ENCODE measurements at places on chromosomes 1 and 21. TPM values are rescaled to one million over a fixed set of nuclear protein-coding genes. Genes with fewer than 3 reads are reported as not detected.

- no peaks in the 10 kb centered on the region for H3K4me1 ChIP-seq
- H3K27me3 ChIP-seq: peaks cover 18% of the 10 kb centered on the region
- H3K4me3 ChIP-seq: no peak overlapping the region
- no peaks in the 10 kb centered on the region for H3K36me3 ChIP-seq
Observed at GRCh38 chr1:181676269-181676668, 193.0 kb downstream of the CACNA1E start.

The PIGC gene
- 127 TPM for polyA plus RNA-seq

The ZMYND12 gene
- polyA plus RNA-seq: 2.6 TPM

- H3K27ac ChIP-seq: no peak overlapping the region
- no peaks in the 10 kb centered on the region for H3K4me1 ChIP-seq
- H3K4me3 ChIP-seq: no peak overlapping the region
- H3K36me3 ChIP-seq: no peaks in the 10 kb centered on the region
Observed at GRCh38 chr1:178450871-178451270, 45.9 kb downstream of the CLEC20A start.

The WNT2B gene
- 0.59 TPM for polyA plus RNA-seq

The AIM2 gene
- 3.4 TPM for polyA plus RNA-seq

The SH2D1B gene
- polyA plus RNA-seq: 0.32 TPM

DNA sequence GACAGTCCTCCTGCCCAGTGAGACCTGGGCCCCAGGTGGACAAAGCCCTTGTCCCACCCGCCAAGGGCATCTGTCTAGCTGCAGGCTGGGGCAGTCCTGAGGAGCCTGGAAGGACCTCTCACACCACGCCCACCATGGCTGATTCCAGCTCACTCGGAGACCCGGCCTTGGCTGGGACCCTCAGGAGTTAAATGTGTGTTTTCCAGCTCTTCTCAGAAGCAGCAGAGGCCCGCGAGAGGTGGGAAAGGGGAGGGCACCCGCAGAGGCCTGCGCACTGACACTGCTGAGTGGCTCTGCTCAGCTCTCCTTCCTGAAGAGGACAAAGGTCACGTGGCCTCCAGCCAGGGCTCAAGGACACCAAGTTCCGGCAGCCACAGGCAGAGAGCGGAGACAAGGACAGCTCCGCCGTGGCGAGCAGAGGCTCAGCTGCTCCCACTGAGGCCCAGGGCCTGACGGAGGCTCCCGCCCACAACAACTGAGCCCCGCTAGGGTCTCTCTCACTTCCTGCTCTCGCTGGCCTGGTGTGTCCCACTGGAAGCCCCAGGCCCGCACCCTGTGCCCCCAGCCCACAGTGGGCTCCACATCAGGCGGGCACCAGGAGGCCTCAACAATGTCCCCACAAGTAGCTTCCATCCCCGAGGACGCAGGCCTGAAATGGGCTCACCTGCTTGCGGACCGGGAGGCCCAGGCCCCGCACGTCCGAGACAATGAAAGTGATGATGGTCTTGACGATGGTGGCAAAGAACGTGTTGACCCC is 16.9 kb downstream of the SLC19A1 start:
- no peak overlapping the region for H3K27ac ChIP-seq
- no peak overlapping the region for H3K4me3 ChIP-seq
- DNase-seq: no peak
- no peaks in the 10 kb centered on the region for H3K27me3 ChIP-seq
- H3K36me3 ChIP-seq: peaks cover 26% of the 10 kb centered on the region

DNA sequence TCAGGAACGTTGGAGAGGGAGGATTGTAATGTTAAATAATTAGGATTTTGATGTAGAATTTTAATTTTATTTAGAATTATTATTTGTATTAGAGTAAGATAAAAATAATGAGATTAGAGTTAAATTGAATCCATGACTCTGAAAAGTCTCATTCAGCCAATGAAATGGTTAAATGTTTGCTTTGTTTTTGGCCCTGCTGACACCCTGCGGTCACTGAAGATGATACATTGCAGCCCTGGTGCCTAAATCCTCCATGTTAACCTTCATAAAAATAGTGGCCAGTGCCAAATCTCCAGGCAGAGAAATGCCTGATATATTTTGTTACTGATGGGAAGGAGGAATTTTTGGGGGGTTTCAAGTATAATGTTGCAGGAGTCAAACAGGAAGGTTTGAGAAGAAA is 27.3 kb upstream of the RLF start:
- DNase-seq: no peak
- peaks cover 6% of the 10 kb centered on the region for H3K4me1 ChIP-seq
- H3K27me3 ChIP-seq: peaks cover 14% of the 10 kb centered on the region
- no peak overlapping the region for H3K4me3 ChIP-seq

The CAMK2N1 gene
- not detected for polyA plus RNA-seq

DNA sequence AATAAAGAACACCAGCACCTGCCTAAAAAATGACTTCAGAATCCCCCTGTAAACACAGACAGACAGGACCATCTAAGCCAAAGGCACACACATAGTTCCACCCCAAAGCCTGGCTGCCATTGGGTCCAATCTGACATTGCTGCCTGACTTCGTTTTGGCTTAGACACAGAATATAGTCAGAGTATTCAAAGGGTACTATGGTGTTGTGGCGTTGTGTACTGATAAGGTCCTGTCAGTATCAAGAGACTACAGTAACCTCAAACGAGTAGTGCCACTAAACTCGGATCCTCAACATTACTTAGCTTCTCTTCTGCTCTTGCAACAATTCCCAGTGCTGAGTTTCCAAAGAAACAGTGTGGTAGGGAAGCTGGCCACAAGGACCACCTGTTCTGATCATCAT is 169.3 kb upstream of the NR5A2 start:
- H3K27ac ChIP-seq: no peak overlapping the region
- DNase-seq: no peak
- peaks cover 9% of the 10 kb centered on the region for H3K27me3 ChIP-seq
- peaks cover 10% of the 10 kb centered on the region for H3K4me1 ChIP-seq

The NLRP3 gene
- 0.17 TPM for polyA plus RNA-seq

The DENND2C gene
- 1.8 TPM for polyA plus RNA-seq

DNA sequence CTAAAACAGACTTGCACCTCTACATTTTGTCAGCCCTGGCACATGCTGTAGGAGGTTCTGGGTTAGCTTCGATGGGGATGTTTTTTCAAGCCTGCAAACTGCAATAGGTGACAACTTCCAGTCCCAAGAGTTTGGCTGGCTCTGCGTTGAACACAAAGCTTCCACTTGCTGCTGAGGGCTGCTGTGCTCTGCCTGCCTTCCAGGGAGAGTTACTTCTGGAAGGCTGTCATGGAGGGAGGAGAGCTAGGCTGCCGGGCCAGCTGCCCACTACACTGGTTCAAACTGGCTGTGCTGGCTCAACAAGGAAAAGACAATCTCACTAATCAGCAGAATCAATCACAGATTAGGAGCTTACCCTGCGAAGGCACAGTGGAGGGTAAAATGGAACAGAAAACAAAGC is 46.7 kb upstream of the PPP2R5A start:
- H3K27me3 ChIP-seq: no peaks in the 10 kb centered on the region
- no peak overlapping the region for H3K27ac ChIP-seq

DNA sequence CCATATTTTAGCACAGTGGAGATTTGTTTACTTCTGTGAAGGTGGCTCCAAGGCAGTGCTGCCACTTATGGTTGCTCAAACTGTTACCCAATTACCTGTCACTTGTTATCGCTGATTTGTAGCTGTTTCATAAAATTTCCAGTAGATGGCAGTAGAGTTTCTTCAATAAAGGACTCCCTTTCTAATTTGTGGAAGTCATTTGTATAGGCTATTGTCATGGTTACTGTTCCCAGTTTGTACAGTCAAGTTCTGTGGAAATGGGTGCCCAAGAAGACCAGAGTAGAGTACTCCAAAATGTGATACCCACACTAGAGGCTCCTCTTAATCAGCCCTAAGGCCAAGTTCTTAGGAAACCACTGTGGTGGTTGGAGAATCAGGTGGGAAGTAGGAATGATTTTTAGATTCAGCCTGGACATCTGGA is 186.1 kb downstream of the CLEC20A start:
- no peaks in the 10 kb centered on the region for H3K4me1 ChIP-seq
- no peak overlapping the region for H3K4me3 ChIP-seq
- H3K27ac ChIP-seq: no peak overlapping the region
- peaks cover under 1% of the 10 kb centered on the region for H3K27me3 ChIP-seq
- DNase-seq: peak; percentile 57

DNA sequence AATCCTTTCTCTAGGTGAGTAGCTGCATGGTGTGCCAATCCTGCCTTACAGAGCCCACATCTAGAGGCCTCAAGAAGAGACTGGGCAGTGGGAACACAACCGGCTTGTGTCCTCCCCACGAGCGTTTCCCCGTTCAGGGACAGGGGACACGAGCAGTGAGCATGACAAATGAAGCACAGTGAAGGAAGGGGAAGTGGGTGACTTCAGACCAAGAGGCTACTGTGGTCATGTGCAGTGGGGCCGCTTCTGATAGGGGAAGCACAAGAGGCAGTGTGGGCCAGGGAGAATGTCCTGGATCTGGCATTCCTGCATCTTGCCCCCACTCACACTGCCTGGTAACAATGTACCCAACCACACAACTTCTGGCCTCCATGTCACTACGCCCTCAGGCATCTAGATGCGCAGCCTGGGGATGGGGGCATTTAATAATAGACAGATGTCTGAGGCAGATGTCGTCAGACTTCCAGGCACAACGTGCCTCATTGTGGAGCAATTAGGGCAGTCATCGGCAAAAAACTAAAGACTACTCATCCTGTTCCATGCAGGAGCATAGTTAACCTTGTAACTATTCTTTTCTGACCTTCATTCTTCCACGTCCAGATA is 155.6 kb upstream of the NBPF11 start:
- H3K4me1 ChIP-seq: peaks cover 32% of the 10 kb centered on the region
- peak; percentile 29 for DNase-seq
- H3K36me3 ChIP-seq: peaks cover 5% of the 10 kb centered on the region
- no peak overlapping the region for H3K27ac ChIP-seq

DNA sequence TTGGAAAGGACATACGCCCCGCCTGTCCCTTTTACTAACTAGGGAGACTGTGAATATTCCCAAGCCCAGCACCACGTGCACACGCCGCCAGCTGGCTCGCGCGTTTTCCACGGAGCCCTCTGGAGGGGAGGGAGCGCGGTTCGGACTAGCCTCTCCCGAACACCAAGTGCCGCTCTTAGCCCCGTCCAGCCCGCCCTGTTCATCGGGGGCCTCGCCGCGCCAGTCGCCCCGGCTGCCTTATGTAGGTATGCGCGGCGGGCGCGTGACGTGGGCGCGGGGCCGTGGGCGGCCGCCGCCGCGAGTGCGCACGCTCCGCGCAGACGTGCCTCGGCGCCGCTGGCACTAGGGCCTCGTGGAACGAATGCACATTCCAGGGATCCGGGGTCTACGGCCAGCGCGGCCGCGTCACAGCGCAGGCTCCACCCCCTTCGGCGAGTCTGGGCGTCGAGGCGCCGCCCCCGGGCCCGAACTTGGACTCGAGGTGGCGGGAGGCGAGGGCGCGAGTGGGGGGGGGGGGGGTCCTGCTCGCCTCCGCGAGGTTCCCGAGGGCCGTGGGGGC is 767 bp upstream of the IRF2BP2 start:
- peak overlapping the region; percentile 97 for H3K4me3 ChIP-seq
- no peaks in the 10 kb centered on the region for H3K27me3 ChIP-seq
- H3K27ac ChIP-seq: peak overlapping the region; percentile 100
- no peaks in the 10 kb centered on the region for H3K36me3 ChIP-seq

DNA sequence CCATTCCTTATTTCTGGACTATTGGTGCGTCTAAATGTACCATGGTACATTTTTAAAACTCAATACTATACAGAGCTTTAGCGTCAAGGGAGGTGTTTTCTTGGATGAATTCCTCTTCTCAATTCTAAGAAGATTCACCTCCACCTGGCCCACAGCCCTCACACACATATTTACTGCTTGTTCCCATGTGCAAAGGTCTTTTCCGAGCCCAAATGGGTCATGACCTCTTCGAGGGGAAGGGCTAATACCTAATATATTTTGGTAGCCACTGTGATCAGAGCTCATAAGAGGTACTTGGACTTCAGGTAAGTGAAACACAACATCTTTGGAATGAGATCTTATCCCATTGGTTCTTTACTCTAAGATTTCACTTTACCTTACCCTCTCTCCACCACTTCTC is 205.9 kb downstream of the SDCCAG8 start:
- no peaks in the 10 kb centered on the region for H3K27me3 ChIP-seq
- peaks cover 20% of the 10 kb centered on the region for H3K4me1 ChIP-seq
- no peak overlapping the region for H3K4me3 ChIP-seq
- H3K36me3 ChIP-seq: no peaks in the 10 kb centered on the region
- no peak for DNase-seq

The LRRC53 gene
- not detected for polyA plus RNA-seq

- H3K4me1 ChIP-seq: peaks cover 9% of the 10 kb centered on the region
- no peaks in the 10 kb centered on the region for H3K36me3 ChIP-seq
- no peak for DNase-seq
- H3K4me3 ChIP-seq: peak overlapping the region; percentile 65
- H3K27ac ChIP-seq: no peak overlapping the region
Observed at GRCh38 chr1:10242811-10243210, 32.4 kb downstream of the KIF1B start.

DNA sequence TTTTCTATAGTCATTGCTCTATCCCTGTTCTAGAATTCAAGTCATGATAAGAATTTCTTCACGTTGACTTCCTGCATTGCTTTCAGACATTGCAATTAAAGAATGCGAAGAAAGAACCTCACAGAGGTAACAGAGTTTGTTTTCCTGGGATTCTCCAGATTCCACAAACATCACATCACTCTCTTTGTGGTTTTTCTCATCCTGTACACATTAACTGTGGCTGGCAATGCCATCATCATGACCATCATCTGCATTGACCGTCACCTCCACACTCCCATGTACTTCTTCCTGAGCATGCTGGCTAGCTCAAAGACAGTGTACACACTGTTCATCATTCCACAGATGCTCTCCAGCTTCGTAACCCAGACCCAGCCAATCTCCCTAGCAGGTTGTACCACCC is 10.6 kb downstream of the APCS start:
- no peak overlapping the region for H3K4me3 ChIP-seq
- H3K36me3 ChIP-seq: no peaks in the 10 kb centered on the region
- peaks cover 47% of the 10 kb centered on the region for H3K27me3 ChIP-seq
- H3K4me1 ChIP-seq: no peaks in the 10 kb centered on the region

The RGL1 gene
- 0.29 TPM for polyA plus RNA-seq

The ERICH3 gene
- polyA plus RNA-seq: not detected

DNA sequence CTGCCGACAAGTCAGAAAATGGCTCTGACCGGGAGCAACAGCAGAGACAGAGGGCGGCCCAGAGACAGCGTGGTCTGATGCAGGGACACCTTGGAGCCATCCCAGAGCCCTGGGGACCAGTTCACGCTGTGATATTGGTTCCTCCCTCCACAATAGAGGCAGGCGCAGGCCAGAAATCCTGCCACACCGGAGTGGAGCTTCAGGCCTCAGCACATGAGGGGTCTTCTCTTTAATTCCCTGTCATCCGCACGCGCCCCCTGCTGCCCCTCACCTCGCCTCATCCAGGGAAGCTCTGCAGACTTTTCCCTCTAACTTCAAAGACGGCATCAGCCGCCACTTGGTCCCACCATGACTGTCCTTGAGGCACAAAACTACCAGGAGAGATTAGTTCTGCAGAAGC is 75.5 kb upstream of the ANGPTL1 start:
- DNase-seq: no peak
- H3K27me3 ChIP-seq: peaks cover 32% of the 10 kb centered on the region
- no peak overlapping the region for H3K4me3 ChIP-seq
- H3K4me1 ChIP-seq: peaks cover 7% of the 10 kb centered on the region
- no peak overlapping the region for H3K27ac ChIP-seq

GRCh38 chr1:116585886-116586285 is 15.1 kb upstream of the CD58 start:
- no peaks in the 10 kb centered on the region for H3K4me1 ChIP-seq
- H3K27me3 ChIP-seq: no peaks in the 10 kb centered on the region
- no peak overlapping the region for H3K4me3 ChIP-seq

The B3GALT5 gene
- polyA plus RNA-seq: not detected
